Progenitor cell of endocrine pancreas (in vitro differentiated cells): ENCODE measurements at places on chromosomes 7 and 10.
A peak's percentile ranks its signal among the peaks of the same experiment; 100 is the strongest.

- no peak for DNase-seq
- no peak overlapping the region for H3K4me3 ChIP-seq
- no peaks in the 10 kb centered on the region for H3K4me1 ChIP-seq
- peaks cover 3% of the 10 kb centered on the region for H3K27me3 ChIP-seq
- H3K27ac ChIP-seq: no peak overlapping the region
Observed at GRCh38 chr10:9291081-9291480, 1236.6 kb downstream of the GATA3 start.

GRCh38 chr7:51187941-51188340 lies 128.7 kb downstream of the COBL start:
- H3K36me3 ChIP-seq: peaks cover 4% of the 10 kb centered on the region
- no peaks in the 10 kb centered on the region for H3K27me3 ChIP-seq
- no peaks in the 10 kb centered on the region for H3K4me1 ChIP-seq

- H3K36me3 ChIP-seq: no peaks in the 10 kb centered on the region
- DNase-seq: no peak
- no peak overlapping the region for H3K4me3 ChIP-seq
- no peak overlapping the region for H3K27ac ChIP-seq
- no peaks in the 10 kb centered on the region for H3K27me3 ChIP-seq
Observed at GRCh38 chr7:25208525-25209221, 19.6 kb downstream of the NPVF start.

GRCh38 chr10:12181065-12181775 lies 14.5 kb downstream of the NUDT5 start:
- H3K27me3 ChIP-seq: no peaks in the 10 kb centered on the region
- no peak overlapping the region for H3K4me3 ChIP-seq
- peaks cover 9% of the 10 kb centered on the region for H3K36me3 ChIP-seq

DNA sequence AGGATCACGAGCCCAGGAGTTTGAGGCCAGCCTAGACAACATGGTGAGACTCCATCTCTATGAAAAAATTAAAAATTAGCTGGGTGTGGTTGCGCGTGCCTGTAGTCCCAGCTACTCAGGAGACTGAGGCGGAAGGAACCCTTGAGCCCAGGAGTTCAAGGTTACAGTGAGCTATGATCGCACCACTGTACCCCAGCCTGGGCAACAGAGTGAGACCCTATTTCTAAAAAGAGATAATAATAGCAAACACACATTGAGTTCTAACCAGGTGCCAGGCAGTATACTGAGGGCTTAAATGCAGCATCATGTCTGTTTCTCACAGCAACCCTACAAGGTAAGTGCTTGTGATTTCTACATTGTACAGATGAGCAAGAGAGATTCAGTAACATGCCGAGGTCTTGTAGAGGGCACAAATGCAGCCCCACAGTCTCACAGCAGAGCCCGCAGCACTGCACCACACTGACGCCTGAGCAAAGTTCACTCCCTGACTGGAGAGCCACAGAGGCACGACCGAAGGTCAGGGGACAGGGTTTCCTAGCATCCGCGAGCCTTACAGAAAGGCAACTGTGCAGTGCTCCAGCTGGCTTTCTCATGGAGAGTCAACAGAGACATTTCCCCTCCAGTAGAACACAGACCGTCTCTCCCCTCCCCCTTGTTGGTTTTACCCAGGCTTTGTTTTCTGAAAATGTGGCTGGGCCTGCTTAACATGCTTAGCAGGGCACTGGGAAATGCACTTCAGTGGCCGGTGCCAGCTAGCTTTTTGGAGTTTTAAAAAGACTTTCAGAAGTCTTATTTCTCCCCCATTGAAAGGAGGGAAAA lies 36.5 kb downstream of the PDSS1 start:
- peaks cover 9% of the 10 kb centered on the region for H3K36me3 ChIP-seq
- peak overlapping the region; percentile 60 for H3K4me3 ChIP-seq
- no peaks in the 10 kb centered on the region for H3K27me3 ChIP-seq
- DNase-seq: peak; percentile 19
- peaks cover 28% of the 10 kb centered on the region for H3K4me1 ChIP-seq

DNA sequence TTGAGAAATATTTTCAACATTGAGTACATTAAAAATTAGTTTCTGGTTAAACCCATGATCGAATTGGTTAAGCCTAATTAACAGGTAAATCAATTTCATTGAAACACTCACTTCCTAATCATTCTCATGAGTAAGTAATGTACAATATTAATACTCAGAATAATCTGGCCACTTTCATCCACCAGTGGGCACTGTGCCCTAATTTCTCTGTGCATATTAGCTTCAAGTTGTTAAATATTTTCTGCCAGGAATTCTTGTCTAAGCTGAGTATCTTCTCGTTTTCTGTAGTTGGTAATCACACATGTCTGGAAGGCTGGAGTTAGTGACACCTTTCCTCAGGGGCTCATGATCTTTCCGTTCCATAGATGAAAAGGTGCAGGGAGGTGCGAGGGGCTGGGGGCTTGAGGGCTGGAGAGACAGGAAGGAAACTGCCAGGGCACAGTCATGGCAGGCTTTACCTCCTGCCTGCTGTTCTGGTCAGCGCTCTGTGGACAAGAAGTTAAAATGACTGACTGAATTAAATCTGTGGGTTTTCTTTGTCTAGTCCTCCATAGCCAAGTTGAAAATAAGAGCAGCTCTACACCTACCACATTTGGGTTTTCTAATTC lies 71.9 kb downstream of the WIPF3 start:
- no peaks in the 10 kb centered on the region for H3K4me1 ChIP-seq
- H3K27me3 ChIP-seq: peaks cover 10% of the 10 kb centered on the region
- no peaks in the 10 kb centered on the region for H3K36me3 ChIP-seq
- no peak overlapping the region for H3K4me3 ChIP-seq

DNA sequence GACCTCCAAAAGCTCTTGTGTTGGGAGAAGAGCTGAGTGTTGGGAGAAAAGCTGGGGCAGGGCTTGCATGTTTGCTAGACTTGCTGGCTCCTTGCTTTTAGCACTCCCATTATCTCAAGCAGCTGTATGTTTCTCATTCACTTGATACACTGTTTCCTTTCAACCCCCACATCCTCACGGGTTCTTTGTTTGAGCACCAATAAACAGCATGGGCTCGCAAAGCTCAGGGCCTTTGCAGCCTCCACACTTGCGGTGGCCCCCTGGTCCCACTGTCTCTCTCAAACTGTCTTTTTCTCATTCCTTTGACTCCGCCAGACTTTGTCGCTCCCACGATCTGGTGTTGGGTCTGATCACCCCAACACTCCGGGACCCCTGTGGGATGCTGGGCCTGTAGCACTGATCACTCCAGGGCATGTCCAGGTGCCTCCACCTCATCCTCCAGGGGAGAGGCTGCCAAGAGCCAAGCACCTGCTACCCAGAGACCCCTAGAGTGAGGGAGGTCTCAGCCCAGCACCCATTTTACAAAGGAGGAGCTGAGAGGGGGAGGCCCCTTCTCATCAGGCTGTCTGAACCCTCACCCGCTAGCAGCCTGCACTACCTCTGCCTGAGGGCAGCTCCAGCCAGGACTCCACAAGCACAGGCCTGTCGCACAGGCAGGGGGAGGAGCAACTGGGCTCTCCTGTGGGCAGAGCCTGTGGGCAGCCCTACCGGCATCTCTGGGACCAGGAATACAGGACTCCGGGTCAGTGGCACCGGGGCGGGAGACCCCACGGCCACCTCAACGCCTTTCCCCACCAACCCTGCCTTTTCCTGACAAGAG lies 49.1 kb upstream of the MSMB start:
- no peaks in the 10 kb centered on the region for H3K36me3 ChIP-seq
- no peak for DNase-seq
- H3K4me1 ChIP-seq: peaks cover 12% of the 10 kb centered on the region
- no peak overlapping the region for H3K4me3 ChIP-seq
- peak overlapping the region; percentile 39 for H3K27ac ChIP-seq

- H3K4me3 ChIP-seq: no peak overlapping the region
- peaks cover 45% of the 10 kb centered on the region for H3K27me3 ChIP-seq
- no peaks in the 10 kb centered on the region for H3K36me3 ChIP-seq
- H3K4me1 ChIP-seq: peaks cover 5% of the 10 kb centered on the region
- H3K27ac ChIP-seq: no peak overlapping the region
- no peak for DNase-seq
Observed at GRCh38 chr10:7886056-7886455, 67.8 kb downstream of the TAF3 start.
